ENCODE measurements at places on chromosomes 1 and 21.

DNA sequence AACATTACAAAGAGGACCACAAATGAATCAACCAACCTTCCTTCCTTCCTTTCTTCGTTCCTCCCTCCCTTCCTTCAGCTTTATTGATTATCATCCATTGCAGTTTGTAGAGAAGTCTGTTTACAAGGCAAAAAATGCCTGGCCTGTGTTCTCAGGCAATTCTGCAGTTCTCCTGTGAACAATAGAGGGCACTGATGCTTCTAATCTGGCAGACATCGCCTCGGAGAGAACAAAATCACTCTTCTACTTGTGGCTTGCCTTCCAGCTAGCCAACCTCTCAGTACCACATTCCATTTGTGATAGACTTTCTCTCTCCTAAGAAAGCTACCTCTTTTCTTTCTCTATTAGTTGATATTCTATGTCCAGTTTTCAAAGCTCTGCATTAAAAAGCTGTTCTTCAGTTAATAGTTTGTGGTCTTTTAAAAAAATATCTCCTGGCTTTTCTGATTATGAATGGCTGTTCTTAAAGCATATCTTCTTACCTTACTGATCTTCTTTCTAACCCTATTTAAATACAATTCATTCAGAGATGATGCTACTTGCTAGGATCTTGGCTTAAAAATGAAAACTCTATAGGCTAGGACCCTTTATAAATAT, 26.9 kb upstream of the ESRRG start:
- DNase-seq = no peak

- DNase-seq = no peak
These were observed 366.9 kb upstream of the VAMP3 start for GRCh38 chr1:7404046-7404742.

DNA sequence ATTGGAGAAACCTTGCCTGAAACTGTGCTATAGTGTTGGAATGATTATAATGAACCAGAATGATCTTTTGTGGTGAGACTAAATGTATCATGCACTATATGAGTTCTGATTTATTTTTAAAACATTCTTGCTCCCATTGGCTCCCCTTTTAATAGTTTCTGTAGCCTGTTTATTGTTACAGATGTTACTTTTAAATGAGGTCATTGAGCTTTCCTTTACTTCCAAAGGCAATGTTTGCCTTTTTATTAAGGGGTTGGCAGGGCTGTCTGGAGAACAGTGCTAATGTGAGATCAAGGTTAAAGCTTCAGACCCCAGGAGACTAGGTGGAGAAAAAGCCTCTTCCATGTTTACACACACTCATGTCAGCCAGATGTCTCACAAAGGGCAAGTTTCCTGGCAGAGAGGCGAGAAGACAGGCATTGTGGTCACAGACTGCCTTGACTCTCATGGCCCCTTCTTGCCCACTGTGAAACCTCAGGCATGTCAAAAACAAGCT, 120.6 kb upstream of the RAVER2 start:
- no peak for DNase-seq

- no peak for DNase-seq
These were observed 263.4 kb downstream of the OLFM3 start for GRCh38 chr1:101733340-101733739.

GRCh38 chr1:230113593-230114236, 46.7 kb downstream of the GALNT2 start:
- no peak for DNase-seq

Measured in thoracic aorta (tissue), 2 donors.